ENCODE measurements at places on chromosomes 7 and 10. TPM values are rescaled to one million over a fixed set of nuclear protein-coding genes. Genes with fewer than 3 reads are reported as not detected.

- DNase-seq, result no peak
Observed at GRCh38 chr7:154569916-154570315, 433.0 kb downstream of the PAXIP1 start.

DNA sequence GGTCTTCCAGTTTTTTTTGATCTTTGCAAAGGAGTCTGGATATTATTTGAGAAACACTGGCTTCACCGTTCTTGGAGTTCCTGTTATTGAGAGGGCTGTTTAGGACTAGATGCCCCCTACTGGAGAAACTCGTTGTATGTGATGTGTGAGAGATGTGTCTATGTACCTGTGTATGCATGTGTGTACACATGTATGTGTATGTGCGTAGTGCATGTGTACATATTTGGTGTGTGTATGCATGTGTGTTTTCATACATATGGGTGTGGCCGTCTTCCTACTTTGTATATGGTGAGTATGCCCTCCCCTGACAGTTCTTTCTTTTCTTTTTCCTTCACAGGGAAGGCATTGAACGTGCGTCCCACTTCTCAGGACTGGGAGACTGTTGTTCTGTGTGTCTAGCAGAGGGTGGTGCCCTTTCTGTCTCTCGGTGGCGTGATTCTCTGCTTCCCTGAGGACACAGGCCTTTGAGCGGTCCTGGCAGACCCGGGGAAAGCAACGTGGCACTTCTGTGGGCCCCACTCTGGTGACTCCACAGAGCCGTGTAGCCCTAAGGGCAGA, 3.0 kb upstream of the CALHM3 start:
- no peak for DNase-seq

Gene OR13A1
- total RNA-seq, result not detected

DNA sequence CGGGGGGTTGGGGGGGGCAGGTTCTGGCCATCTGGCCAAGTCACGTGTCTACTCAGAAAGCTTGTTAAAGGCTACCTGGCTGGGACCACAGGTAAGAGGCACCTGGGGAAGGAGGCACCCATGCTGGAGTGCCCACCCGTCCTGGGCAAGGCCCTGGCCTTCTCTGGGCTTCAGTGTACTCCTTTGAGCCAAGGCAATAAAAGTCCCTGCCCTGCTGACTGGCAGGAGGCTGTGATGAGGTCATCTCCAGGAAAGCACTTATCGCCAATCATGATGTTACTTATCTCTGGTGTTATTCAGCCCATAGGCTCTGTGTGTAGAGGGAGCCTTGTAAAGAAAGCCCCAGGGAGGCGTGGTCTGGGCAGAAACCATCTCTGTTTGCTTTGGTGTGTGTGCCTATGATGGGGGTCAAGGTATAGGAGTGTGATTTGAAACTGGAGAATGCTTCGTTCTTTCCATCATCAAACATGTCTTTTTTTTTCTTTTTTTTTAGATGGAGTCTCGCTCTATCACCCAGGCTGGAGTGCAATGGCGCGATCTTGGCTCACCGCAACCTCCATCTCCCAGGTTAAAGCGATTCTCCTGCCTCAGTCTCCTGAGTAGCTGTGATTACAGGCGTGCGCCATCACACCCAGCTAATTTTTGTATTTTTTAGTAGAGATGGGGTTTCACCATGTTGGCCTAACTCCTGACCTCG, 2.5 kb upstream of the CLDN4 start:
- no peak for DNase-seq

Gene UNC5B
- total RNA-seq, result 0.08 TPM

GRCh38 chr10:126087796-126088505, 191.6 kb downstream of the FANK1 start:
- no peak for DNase-seq

DNA sequence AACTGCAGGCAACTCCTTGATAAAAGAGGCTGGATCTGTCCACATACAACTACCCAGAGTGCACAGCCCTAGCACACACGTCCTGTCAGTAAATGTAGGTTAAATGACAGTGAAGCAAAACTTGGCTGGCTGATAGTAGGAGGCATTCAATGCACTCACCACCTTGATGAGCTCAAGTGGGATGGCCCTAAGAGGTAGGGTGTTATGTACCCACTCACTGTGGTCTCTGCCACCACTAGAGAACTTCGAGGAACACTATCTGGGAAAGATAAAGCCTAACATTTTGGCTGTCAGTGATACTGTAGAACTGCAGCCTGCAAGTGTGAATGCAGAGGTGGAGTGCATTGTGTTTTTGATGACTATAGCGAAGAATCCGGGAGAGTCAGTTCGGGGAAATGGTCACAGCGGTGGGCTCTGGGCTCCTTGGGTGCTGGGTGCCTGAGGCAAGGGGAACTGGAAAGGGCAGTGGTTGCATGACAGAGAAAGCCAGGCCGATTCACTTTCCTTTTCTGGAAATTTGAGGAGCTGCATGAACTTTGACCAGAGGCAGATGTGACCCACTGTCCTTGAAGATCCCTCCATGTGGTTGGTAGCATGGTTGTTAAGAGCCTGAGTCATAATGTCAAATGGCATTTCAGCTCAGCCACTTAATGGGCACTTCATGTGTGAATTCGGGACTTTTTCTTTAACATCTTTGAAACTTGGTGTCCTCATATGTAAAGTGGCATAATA, 93.1 kb upstream of the ZPBP start:
- DNase-seq, result no peak

DNA sequence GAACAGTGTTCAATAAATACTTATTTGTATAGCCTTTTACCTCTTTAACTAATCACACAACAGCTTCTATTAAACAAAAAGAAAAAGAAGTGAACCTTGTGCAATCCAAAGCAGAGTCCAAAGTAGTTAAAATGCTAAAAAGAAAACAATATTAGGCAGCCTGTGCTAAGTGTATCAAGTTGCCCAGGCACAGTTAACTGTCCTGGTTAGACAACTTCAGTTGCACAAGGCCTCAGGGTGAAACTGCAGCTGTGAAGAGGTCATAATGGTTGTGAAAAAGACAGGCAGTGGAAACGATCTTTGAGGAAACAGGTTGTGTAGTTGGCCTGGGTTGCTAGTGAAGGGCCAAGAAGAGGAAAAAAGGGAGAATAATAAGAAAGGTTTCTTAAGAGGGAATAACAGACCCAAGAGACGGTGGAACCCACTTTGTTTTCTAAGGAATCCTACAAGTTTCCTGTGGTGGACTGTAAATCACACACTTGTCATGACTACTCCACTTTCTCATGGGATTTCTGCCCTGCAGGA, 6.0 kb upstream of the CROT start:
- no peak for DNase-seq

Gene FAM25C
- not detected for total RNA-seq

DNA sequence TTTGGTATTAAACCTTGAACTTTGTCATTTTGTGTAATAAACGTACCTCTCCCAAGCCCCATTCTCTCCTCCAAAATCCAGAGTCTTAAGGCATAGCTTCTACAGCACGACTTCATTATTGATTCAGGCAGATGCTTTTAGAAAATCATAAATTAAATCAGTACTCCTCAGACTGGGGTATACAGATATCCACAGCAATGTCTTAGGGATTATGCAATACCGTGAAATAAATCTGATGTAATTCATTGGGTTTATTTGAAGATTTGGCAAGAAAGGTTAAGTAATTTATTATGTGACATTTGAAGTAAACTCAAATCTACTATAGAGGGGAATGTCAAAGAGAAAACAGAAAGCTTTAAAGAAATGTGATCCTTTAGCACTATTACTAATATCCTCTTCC, 246.1 kb upstream of the PLXDC2 start:
- DNase-seq, result no peak

Gene TMEM130
- total RNA-seq, result not detected

DNA sequence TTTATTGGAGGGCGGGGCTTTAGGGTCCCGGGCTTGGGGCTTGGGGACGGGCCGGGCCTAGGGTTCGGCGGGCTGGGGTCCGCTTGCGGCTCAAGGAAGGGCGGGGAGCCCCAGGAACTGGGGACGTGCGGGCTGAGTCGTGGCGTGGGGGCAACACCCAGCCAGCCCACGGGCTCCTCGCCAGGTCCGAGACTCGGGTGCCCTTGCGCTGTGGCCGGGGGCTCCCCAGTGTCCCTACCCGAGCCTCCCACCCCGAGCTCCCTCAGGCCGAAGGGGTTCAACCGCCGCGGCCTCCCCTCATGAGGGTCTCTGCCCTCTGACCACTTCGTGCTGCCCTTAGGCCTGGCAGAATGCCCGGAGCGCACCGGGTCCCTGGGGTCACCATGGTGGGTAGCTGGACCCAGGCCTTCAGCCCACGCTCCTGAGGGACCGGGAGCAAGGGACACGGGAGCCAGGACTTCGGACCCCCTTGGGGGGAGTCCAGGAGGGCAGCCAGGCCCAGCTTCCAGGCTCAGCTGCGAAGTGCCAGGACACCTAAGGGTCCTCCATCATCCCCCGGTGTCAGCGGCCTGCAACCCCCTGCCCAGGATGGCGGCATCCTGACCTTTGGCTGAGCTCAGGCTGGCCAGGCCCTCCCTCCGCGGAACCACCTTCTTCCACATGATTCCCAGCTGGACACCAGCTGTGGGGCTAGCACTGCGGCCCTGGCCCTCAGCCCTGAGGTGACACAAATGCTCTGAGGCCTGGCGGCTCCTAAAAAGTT, 524 bp upstream of the FUOM start:
- DNase-seq, result no peak

GRCh38 chr10:69086001-69086509, 1.8 kb upstream of the SRGN start:
- DNase-seq, result no peak

GRCh38 chr7:158244873-158245723, 342.5 kb downstream of the PTPRN2 start:
- no peak for DNase-seq

- no peak for DNase-seq
Observed at GRCh38 chr10:84077768-84078167, 61.5 kb upstream of the GHITM start.

- DNase-seq, result no peak
Observed at GRCh38 chr7:13835442-13835841, 154.0 kb downstream of the ETV1 start.

Gene CD36
- total RNA-seq, result 0.38 TPM

Gene CYP3A7
- total RNA-seq, result not detected

Gene CTTNBP2
- total RNA-seq, result not detected

Gene AOC1
- total RNA-seq, result not detected

- no peak for DNase-seq
Observed at GRCh38 chr10:90652519-90652918, 205.3 kb downstream of the HTR7 start.

DNA sequence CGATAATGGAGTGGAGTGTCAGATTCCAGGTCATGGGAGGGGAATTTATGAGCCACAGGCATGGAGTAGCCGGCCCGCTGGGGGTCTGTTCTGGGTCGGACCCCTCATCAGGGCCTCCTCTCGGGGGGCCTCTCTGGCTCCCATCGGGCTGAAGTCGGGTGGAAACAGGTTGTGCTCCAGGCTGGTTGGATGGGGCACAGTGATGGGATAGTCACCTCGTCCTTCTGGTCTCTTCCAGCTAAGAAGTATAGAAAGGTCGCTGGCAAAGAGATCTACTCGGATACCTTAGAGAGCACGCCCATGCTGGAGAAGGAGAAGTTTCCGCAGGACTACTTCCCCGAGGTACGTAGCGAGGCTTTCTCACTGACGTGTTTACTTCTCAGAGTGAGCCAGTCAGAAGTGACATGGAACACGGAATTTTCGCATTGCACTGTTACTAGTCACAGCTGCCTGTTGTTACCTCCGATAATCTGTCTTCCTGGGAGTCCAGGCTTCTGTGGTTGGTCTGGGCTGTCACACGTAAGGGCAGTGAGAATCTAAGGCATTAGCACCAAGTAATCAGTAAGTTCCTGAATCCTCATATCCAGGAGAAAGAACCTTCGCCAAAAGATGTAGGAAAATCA, 88.3 kb downstream of the NKX6-2 start:
- no peak for DNase-seq

Gene GRM8
- not detected for total RNA-seq

DNA sequence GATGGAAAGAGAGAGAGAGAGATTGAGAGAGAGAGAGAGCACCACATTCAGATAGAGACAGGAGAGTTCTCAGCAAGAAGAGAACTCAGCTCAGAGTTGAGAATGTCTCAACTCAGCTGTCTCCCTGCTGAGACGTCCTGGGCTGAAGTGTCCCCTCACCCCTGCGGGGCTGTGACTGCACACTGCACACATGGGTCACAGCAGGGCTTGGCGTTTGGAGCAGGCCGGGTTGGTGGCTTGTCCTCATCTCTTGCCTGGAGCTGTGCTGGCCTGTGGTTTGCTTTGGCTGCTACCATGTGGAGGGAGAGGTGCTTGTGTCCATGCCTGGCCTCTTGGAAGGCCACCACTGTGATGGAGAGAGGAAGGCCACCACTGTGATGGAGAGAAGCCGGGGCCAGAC, 167.9 kb downstream of the RNF216 start:
- no peak for DNase-seq

DNA sequence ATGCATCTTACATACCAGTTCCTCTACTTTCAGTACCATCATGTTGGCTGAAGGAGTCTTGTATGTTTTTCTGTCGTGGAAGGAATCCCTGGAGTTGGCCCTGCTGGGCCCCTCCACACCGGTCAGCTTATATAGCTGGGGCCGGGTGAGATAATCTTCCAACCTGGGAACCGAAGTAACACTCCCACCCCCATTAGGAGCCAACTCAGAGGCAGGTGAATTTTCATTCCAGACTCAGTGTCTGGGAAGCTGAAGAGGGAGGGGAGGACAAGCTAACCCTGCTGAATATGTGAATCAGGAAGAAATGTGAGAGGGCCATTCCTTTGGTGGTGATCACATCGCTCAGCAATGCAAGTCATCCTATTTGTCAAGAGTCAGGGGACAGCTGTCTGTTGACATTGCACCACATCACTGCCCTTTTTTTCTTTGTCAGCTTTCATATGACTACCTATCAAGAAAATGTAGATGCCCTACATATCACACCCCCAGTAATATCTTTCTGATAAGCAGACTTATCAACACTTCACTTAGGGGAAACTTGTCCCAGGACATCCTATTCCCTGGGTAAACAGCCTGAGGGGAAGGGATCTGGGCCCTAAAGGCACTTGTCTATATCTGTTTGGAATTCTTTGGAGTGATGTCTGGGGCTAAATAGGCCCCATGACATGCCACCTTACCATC, at the start of gene ANKRD1:
ANKRD1 (minus strand) TSS at position 102 of the 681 bp plus-strand sequence; CDS start at position 42, 60 bp downstream.
- no peak for DNase-seq

DNA sequence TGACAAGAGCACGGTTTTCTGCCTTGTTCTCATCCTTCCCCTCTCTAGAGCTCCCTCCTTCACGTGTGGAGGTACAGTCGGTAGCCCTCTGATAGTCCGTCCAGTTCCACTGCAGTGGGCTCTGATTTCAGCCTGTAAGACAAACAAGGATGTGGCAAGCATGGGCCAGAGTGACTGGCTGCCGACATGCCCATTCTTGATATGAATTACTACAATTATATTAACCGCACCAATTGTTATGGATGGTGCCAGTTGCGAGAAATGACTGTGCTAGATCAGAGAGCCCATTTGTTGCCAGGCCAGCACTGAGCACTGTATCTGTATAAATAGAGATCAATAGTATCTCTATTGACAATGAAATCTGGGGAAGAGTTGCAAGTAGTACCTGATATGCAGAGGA, 146.6 kb downstream of the CHN2 start:
- DNase-seq, result no peak

GRCh38 chr7:140126435-140127034, 50.2 kb downstream of the KDM7A start:
- no peak for DNase-seq

Measured in CD8-positive, alpha-beta T cell (primary cell).